ENCODE measurements at places on chromosomes 4 and X. TPM values are rescaled to one million over a fixed set of nuclear protein-coding genes. Genes with fewer than 3 reads are reported as not detected.

Gene SOD3
- 0.28 TPM for total RNA-seq

Gene CHRDL1
- 0.36 TPM for total RNA-seq

Gene P2RY10
- total RNA-seq = not detected

Gene FRG1
- total RNA-seq = 28.3 TPM

Gene FAM9B
- not detected for total RNA-seq

Gene NXF2
- not detected for total RNA-seq

Gene FATE1
- total RNA-seq = not detected

Gene CLTRN
- total RNA-seq = under 0.01 TPM

Gene ARMCX6
- total RNA-seq = 26.7 TPM

Gene TXK
- total RNA-seq = not detected

Gene KLHL13
- 13.6 TPM for total RNA-seq

Gene SLC9A6
- 19.0 TPM for total RNA-seq

Gene VEGFD
- under 0.01 TPM for total RNA-seq

Gene SLC10A4
- not detected for total RNA-seq

Gene SOX3
- not detected for total RNA-seq

Gene KIT
- 6.9 TPM for total RNA-seq

Gene CRMP1
- 4.4 TPM for total RNA-seq

Gene OTC
- not detected for total RNA-seq

Gene PRRG3
- not detected for total RNA-seq
